Uterus (tissue), 4 donors: ENCODE measurements at places on chromosomes 1 and 21. TPM values are rescaled to one million over a fixed set of nuclear protein-coding genes. Genes with fewer than 3 reads are reported as not detected.

Gene CACNA1S
- total RNA-seq = not detected

Gene NEGR1
- total RNA-seq = 36.5 TPM

Gene ZNF695
- total RNA-seq = not detected

Gene FOXD3
- total RNA-seq = 1.4 TPM

Gene CALML6
- not detected for total RNA-seq

Gene SYT14
- total RNA-seq = not detected

Gene AKNAD1
- total RNA-seq = 0.29 TPM

Gene ADAMTS4
- 1.3 TPM for total RNA-seq

Gene SPRR2F
- total RNA-seq = not detected

Gene OR6N1
- not detected for total RNA-seq

Gene PDE9A
- 15.0 TPM for total RNA-seq

Gene KCNE2
- total RNA-seq = not detected

Gene KISS1
- total RNA-seq = not detected

Gene S100A12
- not detected for total RNA-seq

DNA sequence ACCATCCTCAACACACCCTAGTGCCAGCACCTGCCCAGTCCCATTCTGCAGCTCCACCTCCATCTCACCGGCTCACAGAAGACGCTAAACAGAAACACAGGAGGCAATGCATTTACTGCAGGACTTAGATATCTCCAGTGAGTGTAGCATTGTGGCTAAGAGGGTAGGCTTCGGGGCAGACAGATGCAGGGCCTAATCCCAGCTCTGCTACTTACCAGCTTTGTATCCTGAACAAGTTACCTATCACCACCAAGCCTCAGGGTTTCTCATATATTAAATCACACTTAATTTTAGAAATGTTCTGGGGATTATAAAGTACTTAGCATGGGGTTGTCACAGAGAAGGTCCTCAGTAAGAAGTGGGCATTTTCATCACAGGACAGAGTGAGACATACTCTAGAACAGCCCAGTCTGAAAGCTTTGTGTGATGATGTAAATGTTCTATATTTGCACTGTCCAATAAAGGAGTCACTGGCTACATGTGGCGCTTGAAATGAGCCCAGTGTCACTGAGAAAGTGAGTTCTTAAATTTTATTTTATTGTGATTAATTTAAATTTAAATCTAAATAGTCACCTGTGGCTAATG, 149.3 kb upstream of the C8B start:
- DNase-seq = no peak

DNA sequence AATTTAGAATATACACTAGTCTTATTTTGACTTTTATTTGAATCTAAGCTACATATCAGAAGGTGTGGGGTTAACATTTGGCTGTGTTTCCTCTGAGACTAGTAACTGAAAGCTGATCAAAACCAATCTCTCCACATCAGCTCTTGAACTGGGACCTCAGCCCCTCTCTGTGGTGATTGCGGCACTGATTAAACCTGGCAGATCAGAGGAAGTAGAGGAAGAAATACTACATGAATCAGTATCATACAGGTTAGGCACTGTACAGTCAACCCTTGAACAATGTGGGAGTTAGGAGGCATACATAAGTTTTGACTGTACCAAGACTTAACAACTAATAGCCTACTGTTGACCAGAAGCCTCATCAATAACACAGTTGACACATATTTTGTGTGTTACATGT, 122.5 kb upstream of the C1orf87 start:
- no peak for DNase-seq

GRCh38 chr1:32981003-32981901, 16.6 kb upstream of the RNF19B start:
- no peak for DNase-seq

GRCh38 chr1:171716616-171717015, 25.2 kb downstream of the VAMP4 start:
- DNase-seq = no peak

GRCh38 chr1:213821175-213821942, 166.4 kb upstream of the PROX1 start:
- DNase-seq = no peak

DNA sequence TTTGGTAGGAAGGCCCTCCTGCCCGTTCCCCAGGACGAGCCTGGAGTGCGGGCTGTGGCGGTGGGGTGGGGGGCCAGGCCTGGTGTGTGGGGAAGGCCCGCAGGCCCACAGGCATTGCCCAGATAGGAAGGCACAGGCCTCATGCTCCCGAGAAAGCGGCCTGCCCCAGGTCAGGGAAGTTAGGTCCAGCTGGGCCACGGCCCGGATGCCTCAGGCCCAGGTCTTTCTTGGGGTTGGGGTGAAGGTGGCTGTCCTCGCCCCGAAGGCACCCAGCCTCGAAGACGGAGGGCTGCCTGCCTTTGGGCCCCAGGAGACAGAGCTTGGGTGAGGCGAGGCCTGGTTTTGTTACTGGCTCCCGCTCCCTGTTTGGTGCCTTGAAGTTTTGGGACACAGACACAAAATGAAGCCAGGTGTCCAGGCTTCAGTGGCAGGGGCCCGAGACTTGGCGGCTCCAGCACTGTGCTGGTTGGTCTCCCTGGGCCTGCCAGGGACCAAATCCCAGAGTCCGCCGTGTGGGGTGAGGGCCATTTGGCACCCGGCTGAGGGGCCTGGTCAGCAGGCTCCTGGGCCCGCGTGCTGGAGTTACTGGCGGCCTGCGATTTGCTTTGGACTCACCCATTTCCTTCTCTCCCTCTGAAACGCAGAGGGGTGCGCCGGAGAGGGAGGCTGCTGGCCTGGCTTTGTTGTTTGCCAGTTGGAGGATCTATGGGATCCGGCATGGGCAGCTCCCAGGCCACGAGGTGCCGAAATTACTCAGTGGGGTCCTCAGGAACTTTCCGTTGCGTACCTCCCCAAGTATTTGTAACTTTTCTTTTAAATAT, 2.0 kb downstream of the SKI start:
- peak; percentile 51 for DNase-seq

GRCh38 chr1:26706315-26706714, 10.5 kb downstream of the ARID1A start:
- no peak for DNase-seq

- DNase-seq = peak; percentile 64
Observed at GRCh38 chr1:147541672-147542568, 619 bp downstream of the BCL9 start.

- DNase-seq = no peak
Observed at GRCh38 chr1:172384656-172385055, 35.8 kb upstream of the C1orf105 start.

DNA sequence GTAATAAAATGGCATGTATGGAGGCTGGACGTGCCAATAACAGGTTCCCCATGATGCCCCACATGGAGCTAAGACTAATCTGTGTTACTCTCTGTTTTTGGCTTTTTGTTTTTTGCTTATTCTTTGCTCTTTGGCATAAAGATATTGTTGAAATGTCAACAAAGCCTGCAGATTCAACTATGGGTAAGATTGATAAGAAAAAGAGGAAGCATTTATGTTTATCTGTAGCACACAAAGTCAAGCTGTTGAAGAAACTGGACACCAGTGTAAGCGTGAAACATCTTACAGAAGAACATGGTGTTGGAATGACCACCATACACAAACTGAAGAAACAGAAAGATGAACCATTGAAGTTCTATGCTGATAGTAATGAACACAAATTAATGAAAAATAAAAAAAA, 402.7 kb downstream of the LTN1 start:
- DNase-seq = no peak

- DNase-seq = no peak
Observed at GRCh38 chr1:73065339-73066041, 783.2 kb upstream of the NEGR1 start.

- DNase-seq = no peak
Observed at GRCh38 chr1:121546830-121547591, 362.2 kb downstream of the SRGAP2C start.

DNA sequence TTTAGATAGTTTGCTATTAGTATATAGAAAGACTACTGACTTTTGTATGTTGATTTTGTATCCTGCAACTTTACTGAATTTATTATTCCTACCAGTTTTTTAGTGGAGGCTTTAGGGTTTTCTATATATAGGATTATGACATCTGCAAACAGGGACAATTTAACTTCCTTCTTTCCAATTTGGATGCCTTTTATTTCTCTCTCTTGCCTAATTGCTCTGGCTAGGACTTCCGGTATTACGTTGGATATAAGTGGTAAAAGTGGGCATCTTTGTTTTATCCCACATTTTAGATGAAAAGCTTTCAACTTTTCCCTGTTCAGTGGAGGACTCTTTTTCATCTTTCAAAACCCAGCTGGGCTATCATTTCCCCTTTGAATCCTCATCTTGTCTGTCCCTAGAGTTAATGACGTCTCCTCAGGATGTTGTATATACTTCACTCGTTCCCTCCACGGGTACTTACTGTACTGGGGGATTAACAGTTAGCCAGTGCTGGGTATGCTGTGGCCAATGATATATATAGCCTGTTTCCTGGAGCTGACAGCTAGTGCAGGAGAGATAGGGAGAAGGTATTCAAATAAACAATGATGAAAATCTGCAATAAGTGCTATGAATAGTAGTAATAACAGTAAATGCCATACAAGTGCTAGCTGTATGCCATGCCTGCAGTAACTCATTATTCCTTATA, 9.8 kb downstream of the ACOT11 start:
- DNase-seq = no peak

GRCh38 chr1:3545363-3546047, 65.8 kb downstream of the MEGF6 start:
- DNase-seq = no peak

GRCh38 chr1:23568608-23569383, 9.5 kb upstream of the ID3 start:
- no peak for DNase-seq

DNA sequence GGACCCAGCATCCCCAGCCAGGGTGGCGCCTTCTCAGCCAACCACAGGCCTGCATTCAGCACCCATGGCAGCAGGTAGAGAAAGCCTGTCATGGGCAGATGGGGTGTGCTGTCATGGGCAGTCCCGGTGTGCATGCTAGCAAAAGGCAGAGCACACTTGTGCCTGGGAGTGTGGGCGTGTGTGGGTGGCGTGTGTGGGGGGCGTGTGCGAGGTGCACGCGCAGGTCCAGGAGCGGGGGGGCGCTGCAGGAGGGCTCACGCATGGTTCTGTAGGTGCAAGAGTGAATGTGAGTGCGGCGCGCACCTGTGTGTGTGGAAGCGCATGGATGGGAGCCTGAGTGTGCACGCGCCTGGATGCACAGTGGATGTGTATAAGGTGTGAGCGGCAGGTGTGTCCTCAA, 137.2 kb downstream of the CASZ1 start:
- DNase-seq = no peak

- DNase-seq = no peak
Observed at GRCh38 chr1:160064746-160065145, 5.2 kb downstream of the KCNJ10 start.

GRCh38 chr1:14976256-14976655, 177.3 kb upstream of the TMEM51 start:
- no peak for DNase-seq

- no peak for DNase-seq
Observed at GRCh38 chr1:210505601-210506496, 177.1 kb downstream of the HHAT start.

GRCh38 chr1:50416150-50416527, 7.1 kb downstream of the DMRTA2 start:
- DNase-seq = no peak

- DNase-seq = no peak
Observed at GRCh38 chr1:41611932-41612450, 127.5 kb upstream of the EDN2 start.

DNA sequence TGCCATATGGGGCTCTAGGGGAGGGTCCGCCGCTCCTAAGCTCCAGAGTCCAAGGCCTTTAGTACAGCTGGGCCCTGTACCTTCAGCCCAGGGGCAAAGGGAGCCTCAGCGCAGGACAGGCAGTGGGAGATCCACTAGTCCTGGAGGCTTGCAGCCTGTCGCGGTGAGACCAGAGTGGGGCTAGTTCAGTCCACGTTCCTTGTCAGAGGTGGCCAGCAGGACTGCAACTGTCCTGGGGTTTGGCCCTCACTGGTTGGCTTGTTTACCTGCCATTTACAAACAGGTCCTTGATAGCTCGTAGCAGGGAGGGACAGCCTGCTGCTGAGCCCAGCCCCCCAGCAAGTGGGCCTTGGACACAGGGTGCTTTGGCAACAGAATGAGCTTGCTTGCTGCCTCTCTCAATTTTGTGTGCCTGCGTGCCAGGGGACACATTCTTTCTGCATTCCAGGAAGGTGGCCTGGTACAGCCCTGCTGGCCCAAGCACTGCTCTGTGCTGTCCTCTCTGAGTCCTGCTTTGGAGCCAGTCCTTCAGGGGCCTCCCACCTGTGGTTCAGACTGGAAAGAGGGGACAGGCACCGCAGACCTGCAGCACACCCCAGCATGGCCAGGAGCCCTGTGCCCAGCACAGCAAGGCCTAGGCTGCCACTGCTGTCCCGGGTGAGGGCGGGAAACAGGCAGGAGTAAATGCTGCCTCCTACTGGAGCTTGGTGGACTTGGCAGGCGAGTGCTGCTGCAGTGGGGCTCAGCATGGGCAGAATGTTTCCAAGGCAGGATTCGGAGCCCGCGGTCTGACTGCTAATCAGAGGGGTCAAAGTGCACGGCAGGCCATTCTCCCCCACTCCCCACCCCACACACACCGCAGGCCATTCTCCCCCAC, 15.2 kb downstream of the H6PD start:
- DNase-seq = peak; percentile 57

- no peak for DNase-seq
Observed at GRCh38 chr1:228168563-228169270, 3.1 kb downstream of the IBA57 start.

DNA sequence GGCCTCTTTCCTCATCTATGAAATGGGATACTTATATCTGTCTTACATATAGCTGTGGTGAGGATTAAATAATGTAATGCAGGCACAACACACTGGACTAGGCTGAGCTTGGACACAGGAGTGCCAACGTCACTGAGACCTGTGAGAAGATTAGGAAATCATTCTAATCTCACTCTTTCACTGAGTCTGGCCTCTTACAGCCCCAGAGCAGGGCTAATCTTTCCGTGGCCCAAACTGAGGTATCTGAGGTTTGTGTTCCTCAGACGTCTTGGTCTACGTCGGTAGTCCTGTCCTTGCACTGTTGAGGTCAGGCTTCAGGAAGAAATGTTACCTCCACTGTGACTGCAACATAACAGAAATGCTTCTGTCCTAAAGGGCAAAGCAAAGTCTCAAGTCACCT, 22.6 kb upstream of the A3GALT2 start:
- no peak for DNase-seq

DNA sequence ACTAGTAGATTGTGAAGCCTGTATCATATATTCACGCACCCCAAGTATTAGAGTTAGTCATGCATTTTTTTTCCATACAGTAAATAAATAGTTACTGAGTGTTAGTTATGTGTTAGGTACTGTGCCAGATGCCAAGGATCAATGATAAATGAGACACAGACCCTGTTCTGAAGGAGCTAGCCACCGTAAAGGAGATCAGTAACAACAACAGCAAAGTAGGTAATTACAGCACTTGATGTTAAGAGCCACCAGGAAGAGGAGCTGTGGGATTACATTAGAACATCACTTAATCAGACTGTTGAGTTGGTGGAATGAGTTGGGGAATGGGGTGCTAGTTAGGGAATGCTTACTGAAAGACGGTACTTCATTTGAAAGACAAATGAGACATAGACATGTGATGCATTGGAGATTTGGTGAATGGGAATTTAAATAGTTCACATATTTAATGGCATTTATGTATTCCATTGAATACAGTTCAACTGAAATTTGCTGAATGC, 21.0 kb downstream of the PRKAA2 start:
- no peak for DNase-seq

GRCh38 chr1:228798035-228798434, 62.8 kb downstream of the RHOU start:
- peak; percentile 54 for DNase-seq

- no peak for DNase-seq
Observed at GRCh38 chr1:226874579-226875425, 4.4 kb downstream of the PSEN2 start.

GRCh38 chr1:216750031-216750627, 26.9 kb upstream of the ESRRG start:
- no peak for DNase-seq

GRCh38 chr1:70044832-70045231, 160.5 kb downstream of the LRRC40 start:
- no peak for DNase-seq
